Suprapubic skin (tissue), 4 donors: ENCODE measurements at places on chromosomes 6 and 20. TPM values are rescaled to one million over a fixed set of nuclear protein-coding genes. Genes with fewer than 3 reads are reported as not detected.

Gene DEFB124
- not detected for total RNA-seq

Gene RFX6
- total RNA-seq, result not detected

- no peak overlapping the region for H3K4me3 ChIP-seq
- no peak overlapping the region for H3K27ac ChIP-seq
- no peaks in the 10 kb centered on the region for H3K27me3 ChIP-seq
- DNase-seq, result no peak
Measured at GRCh38 chr6:7215798-7216231, 97.2 kb downstream of the SSR1 start.

- no peak for DNase-seq
- no peak overlapping the region for H3K4me3 ChIP-seq
- H3K27ac ChIP-seq, result peak overlapping the region; percentile 38
- peaks cover 44% of the 10 kb centered on the region for H3K4me1 ChIP-seq
Measured at GRCh38 chr6:31725502-31726350, 2.6 kb downstream of the MPIG6B start.

DNA sequence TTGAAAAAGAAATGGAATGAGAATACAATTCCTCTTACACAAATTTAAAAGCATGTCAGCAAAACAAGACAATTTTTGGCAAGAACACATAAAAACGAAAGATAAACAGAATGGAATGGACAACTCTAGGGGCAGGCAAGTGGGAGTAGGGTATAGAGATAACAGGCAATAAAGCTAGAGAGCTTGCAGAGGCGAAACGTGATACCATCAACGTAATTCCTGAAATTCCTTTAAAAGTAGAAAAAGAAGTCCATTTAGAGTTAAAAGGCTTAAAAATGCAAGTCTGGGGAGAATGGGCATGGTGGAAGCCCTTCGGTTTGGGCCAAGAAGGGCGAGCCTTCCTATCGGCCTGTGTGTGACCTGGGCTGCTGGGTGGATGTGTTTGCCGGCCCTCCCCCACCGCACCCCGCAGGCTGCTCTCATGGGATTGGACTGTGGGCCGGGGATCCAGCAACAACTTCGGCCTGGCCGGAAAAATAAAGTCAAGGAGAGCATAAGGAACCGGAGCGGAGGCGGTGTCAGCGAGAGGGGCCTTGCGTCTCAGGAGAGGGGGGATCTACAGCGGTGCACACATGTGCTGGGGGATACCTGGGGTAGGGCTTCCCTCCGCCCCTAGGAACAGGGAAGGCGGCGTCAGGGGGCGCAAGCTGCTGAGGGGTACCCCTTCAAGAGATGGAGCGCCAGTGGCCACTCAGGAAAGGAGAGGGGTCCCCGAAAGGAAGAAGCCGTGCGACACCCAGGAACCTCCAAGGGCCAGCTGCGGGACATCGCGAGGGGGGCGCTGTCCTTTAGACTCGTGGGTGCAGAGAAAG is 4.1 kb downstream of the TMEM239 start:
- H3K4me3 ChIP-seq, result no peak overlapping the region
- H3K4me1 ChIP-seq, result peaks cover 17% of the 10 kb centered on the region
- no peaks in the 10 kb centered on the region for H3K36me3 ChIP-seq
- H3K27me3 ChIP-seq, result peaks cover 44% of the 10 kb centered on the region
- no peak for DNase-seq

Gene CFAP61
- total RNA-seq, result 0.80 TPM

Gene RING1
- 17.0 TPM for total RNA-seq

DNA sequence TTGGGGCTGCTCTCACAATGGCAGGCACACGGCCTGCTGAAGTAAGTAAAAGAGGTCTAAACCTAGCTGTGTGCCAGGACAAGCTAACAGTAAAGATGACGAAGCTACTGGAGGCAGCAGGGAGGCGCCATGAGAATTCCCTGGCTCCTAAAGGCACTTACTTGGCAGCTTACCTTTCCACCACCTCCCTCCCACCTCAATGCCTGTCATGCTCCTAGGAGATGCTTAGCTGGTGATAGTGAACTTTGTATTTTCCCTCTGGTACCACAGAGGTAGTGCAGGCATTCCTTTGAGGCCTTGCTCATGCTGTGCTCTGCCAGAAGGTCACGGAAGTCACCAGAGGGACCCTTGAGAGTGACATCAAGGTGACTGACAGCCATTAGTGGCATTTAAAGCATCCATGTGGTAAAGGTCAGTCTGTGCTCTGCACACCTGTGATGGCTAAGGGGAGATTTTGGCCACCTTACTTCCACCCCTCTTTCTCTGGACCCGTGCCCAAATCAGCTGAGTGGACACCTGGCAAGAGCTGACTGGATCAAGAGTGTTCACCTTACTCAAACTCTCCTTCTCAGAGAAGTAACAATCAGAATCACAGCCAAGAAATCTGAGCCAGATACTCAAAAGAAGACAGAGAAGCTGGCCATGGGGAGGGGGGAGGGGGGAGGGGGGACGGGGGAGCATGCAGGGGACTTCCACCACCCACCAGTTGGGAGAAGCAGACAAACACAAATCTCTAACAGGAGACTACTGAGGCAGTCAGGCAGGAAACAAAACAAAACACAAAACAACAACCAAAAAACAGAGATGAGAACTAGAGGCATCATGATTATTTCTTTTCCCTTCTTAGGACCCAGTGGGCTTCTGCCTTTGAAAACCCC is 2.9 kb downstream of the FKBP1A start:
- no peaks in the 10 kb centered on the region for H3K36me3 ChIP-seq
- peaks cover 2% of the 10 kb centered on the region for H3K27me3 ChIP-seq
- H3K4me1 ChIP-seq, result peaks cover 57% of the 10 kb centered on the region
- H3K27ac ChIP-seq, result peak overlapping the region; percentile 72
- no peak for DNase-seq

Gene HLA-DRB5
- total RNA-seq, result 1.3 TPM

DNA sequence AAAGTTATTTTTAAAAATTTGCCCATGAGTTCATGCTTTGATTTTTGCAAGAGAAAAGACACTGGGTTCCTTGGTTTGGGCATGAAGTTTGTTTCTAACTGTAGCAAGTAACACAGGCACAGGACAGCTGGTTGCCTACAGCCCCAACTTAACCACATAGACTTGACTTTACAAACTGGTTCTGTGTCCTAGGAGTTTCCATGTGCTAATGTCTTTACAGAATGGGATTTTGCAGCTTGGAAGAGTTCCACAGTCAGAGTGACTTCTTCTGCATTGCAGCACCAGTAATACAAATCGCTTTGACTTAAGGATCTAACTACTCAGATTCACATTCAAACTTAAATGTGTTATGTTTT is 44.3 kb downstream of the OR2B2 start:
- no peak overlapping the region for H3K4me3 ChIP-seq
- no peaks in the 10 kb centered on the region for H3K36me3 ChIP-seq
- peaks cover 8% of the 10 kb centered on the region for H3K27me3 ChIP-seq
- DNase-seq, result no peak

Gene GABRR1
- total RNA-seq, result 0.48 TPM

Gene FKBP5
- 198 TPM for total RNA-seq

Gene SLC17A3
- not detected for total RNA-seq

GRCh38 chr6:27679964-27680694 is 207.2 kb upstream of the ZNF184 start:
- no peaks in the 10 kb centered on the region for H3K36me3 ChIP-seq
- H3K4me1 ChIP-seq, result peaks cover 8% of the 10 kb centered on the region
- H3K27me3 ChIP-seq, result peaks cover 85% of the 10 kb centered on the region
- no peak for DNase-seq
- H3K4me3 ChIP-seq, result no peak overlapping the region

GRCh38 chr20:58665606-58666005 is 14.5 kb downstream of the STX16 start:
- no peaks in the 10 kb centered on the region for H3K27me3 ChIP-seq
- no peak overlapping the region for H3K27ac ChIP-seq
- H3K4me1 ChIP-seq, result no peaks in the 10 kb centered on the region

GRCh38 chr6:160238278-160238711 is 20.3 kb downstream of the SLC22A2 start:
- H3K4me3 ChIP-seq, result no peak overlapping the region
- no peak for DNase-seq
- H3K36me3 ChIP-seq, result no peaks in the 10 kb centered on the region
- peaks cover 10% of the 10 kb centered on the region for H3K4me1 ChIP-seq
- peak overlapping the region; percentile 24 for H3K27ac ChIP-seq

Gene IL17F
- total RNA-seq, result not detected

Gene COX7A2
- total RNA-seq, result 249 TPM

Gene PRR18
- total RNA-seq, result not detected

Gene NRN1
- total RNA-seq, result 10.5 TPM

DNA sequence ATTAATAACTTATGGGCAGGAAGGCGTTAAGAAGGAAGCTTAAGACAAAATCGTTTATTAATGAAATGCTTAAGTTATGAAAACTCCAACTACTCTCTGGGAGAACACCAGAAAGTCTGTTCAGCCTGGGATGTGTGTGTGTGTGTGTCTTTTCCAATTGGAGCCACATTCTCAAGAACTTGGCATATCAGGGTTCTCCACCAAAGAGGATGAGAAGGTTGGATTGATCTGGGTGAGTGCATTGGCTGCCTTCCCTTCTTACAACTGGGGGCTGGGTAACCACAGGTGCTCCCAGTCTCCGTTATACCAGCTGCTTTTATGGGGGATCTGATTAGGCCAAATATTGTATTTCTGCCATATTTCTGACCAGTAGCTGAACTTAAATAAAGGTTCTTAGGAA is 102.1 kb downstream of the MAN1A1 start:
- no peak overlapping the region for H3K4me3 ChIP-seq
- H3K36me3 ChIP-seq, result no peaks in the 10 kb centered on the region
- no peak for DNase-seq

Gene GNAS-AS1
- total RNA-seq, result not detected

GRCh38 chr20:20664795-20665589 is 47.5 kb downstream of the RALGAPA2 start:
- H3K27me3 ChIP-seq, result no peaks in the 10 kb centered on the region
- no peak overlapping the region for H3K4me3 ChIP-seq
- H3K27ac ChIP-seq, result no peak overlapping the region

DNA sequence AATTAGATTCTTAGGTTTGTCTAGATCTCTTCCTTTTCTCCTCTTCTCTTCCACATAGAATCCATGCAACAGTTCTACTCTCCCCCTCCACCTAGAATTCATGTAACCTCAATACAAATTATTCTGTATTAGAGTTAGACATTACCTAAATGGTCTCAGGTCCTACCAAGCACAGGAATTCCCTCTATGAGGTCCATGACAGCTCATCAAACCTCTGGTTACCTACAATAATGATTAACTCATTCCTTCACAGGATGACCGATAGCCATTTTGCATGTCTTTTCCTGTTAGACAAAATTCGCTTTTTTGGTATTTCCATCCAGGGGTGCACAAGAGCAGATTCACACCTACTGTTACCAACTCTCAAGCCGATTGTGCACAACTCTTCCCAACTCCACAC is 27.4 kb upstream of the BMP2 start:
- no peaks in the 10 kb centered on the region for H3K36me3 ChIP-seq
- no peak overlapping the region for H3K4me3 ChIP-seq
- H3K27ac ChIP-seq, result no peak overlapping the region
- no peak for DNase-seq
- H3K27me3 ChIP-seq, result no peaks in the 10 kb centered on the region

DNA sequence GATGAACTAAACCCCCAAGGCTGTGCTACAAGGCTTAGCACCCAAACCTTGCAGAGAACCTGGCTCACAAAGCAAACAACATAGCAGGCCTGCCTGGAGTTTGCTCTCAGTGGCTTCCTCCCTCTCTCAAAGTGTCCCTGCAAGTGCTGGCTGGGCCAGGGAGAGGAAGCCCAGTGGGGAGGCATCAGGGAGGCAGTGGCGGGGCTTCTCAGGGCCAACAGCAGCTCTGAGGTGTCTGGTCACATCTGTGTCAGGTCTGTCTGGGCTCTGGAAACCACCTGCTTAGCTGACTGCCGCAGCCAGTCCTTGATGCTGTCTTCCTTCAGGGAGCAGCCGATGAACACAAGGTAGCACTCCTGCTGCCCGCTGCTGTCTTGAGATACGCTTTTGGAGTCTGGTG is 16.7 kb upstream of the SLC4A11 start:
- H3K27me3 ChIP-seq, result no peaks in the 10 kb centered on the region
- no peak overlapping the region for H3K27ac ChIP-seq
- no peak overlapping the region for H3K4me3 ChIP-seq
- no peak for DNase-seq
- H3K36me3 ChIP-seq, result peaks cover 88% of the 10 kb centered on the region

- H3K36me3 ChIP-seq, result peaks cover 49% of the 10 kb centered on the region
- no peaks in the 10 kb centered on the region for H3K27me3 ChIP-seq
- H3K4me1 ChIP-seq, result peaks cover 11% of the 10 kb centered on the region
- H3K4me3 ChIP-seq, result no peak overlapping the region
Measured at GRCh38 chr20:41087777-41088176, 49.6 kb upstream of the PLCG1 start.

DNA sequence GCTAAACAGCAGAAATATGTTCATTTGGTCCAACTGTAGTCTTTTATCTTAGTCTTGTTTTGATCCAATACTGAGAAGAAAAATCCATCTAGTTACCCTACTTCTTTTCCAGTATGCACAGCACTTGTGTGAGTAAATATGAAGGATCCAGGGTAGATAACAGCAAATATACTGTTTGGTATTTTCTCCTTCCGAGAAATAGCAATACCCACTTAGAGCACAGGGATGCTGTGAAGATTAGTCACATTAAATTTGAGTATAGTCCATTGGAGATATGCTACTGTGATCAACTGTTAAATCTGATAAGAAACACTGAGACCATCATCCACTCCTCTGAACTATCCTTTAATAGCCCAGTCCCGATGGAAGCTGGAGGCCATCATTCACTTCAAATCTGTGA is 145.2 kb downstream of the PDE7B start:
- peaks cover 3% of the 10 kb centered on the region for H3K4me1 ChIP-seq
- no peak overlapping the region for H3K4me3 ChIP-seq

GRCh38 chr6:1044040-1044836 is 267.7 kb upstream of the FOXQ1 start:
- H3K4me1 ChIP-seq, result peaks cover 9% of the 10 kb centered on the region
- H3K4me3 ChIP-seq, result no peak overlapping the region
- peaks cover 16% of the 10 kb centered on the region for H3K27me3 ChIP-seq
- no peak for DNase-seq
- no peak overlapping the region for H3K27ac ChIP-seq

DNA sequence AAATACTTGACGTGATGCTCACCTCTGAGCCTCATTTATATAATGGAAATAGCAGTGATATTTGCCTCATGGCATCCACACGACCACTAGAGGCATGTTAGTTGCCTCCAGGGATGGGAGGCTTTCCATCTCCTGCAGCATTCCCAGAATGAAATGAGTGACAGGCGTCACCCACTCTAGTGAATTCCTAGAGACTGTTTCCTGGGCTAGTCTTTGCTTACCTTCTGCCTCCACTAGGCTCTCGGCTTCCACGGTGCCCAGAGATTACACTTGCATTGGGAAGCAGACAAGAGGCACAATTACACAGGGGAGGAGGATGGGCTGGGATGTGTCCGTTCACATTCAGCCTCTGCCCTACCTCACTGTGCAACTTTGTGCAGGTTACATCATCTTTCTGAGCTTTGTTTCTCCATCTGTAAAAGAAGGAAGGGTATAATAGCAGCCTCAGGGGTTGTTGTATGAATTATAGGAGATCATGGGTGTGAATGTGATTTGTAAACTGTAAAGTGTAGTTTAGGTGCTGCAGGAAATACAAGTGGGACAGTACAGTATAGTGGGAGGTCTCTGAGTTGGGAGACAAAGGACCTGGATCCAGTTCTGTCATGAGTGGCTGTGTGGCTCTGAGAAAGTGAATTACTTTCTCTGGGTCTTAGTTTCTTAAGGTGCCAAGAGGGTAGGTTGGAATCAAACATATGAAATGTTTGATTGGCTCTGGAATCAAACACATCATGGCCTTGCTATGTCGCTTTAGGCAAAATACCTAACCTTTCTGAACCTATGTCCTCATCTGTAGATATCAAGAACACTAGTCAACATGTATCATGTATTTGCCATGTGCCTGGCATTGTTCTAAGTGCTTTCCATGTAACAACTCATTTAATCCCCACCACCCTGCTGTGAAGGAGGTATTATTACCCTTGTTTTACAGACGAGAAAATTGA is 3.6 kb upstream of the VSTM2L start:
- H3K27me3 ChIP-seq, result peaks cover 39% of the 10 kb centered on the region
- H3K4me1 ChIP-seq, result peaks cover 13% of the 10 kb centered on the region
- no peak for DNase-seq
- H3K4me3 ChIP-seq, result no peak overlapping the region
